ENCODE measurements at places on chromosomes 6 and 20.

DNA sequence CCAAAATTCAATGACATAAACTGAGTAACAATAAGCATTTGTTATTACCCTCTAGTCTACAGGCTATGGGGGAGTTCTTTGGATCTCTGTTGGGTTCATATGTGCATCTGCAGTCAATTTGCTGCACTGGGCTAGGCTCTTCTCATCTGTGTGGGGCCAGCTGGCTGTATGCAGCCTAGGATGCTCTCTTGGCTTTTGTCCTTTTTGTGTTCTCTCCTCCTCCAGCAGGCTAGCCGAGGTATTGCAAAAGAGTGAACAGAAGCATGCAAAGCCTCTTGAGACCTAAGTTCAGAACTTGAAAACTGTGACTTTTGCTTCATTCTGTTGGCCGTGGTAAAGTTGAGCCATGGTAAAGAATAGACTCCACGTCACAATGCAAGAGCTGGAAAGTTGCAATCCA is 62.8 kb upstream of the FOXO3 start:
- no peak for DNase-seq

GRCh38 chr20:4835244-4836177 is 113.8 kb downstream of the PRND start:
- DNase-seq = no peak

DNA sequence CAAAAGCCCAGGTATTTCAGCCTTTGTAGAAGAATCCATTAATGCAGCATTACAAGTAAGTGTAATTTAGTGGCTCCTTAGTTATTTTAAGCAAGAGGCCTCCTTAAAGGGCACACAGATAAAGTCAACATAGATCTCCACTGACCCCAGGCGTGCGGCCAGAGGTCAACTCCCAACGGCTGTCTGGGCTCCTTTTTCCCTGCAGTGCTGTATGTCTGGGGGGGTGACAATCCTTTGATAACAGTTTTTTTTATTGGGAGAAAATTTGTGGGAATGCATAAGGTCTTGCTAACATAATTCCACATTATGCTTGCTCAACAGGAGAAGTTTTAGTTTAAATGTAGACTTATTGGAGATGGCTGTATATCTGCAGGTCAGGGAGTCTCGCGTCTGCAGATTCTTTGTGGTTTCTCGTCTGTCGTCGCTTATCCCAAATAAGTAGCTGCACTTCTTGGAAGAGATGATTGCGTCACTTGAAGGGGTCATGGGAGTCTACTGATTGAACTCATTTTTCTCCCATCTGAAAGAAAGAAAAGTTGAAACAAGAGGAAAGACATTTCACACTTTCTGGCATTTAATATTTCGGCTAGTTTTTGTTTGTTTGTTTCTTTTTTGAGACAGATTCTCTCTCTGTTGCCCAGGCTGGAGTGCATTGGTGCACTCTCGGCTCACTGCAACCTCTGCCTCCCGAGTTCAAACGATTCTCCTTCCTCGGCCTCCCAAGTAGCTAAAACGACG is 151.7 kb upstream of the AKAP12 start:
- peak; percentile 51 for DNase-seq

DNA sequence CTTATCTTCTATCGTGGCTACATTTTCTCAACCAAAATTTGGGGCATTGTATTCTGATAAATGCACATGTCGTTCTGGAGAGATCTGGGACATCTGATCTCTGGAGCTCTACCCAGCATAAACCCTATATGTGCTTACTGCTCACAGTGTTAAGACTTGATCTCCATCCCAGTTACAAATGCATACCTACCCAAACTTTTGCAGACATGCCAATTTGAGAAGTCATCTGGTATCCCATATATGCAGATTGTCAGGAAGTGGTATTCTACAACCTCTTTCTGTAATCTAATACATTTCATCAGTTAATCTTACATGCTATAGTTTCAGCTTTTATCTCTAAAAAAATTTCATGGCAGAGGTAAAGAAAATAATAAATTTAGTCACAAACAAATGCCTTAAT is 11.2 kb downstream of the BAG2 start:
- DNase-seq = no peak

- DNase-seq = no peak
These were observed 25.5 kb downstream of the BANF2 start for GRCh38 chr20:17725094-17725835.

DNA sequence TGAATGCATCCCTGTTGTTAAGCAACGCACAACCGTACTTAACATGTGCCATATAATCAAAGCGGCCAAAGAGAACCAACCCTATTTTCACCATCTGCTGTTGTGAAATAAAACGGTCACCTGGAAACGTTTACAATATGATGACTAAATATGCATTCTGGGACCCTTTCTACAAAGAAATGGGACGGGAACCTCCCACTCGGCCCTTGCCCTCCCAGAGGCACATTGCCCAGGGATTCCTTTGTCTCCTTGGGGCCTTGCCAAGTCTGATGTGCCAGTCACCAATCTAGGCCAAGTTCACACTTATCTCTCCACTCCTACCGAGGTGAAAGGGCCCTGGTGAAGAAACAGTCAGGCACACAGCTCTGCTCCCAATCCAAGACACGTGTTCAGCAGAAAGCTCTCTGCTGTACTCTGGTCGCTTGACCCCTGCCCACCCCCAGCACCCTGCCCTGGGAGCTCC is 427.4 kb upstream of the JARID2 start:
- DNase-seq = no peak
